ENCODE measurements at places on chromosomes 12 and 14.

- no peak for DNase-seq
Measured at GRCh38 chr12:79288911-79289310, 401.9 kb downstream of the PAWR start.

- DNase-seq: no peak
Measured at GRCh38 chr12:108799401-108800243, 57.8 kb downstream of the SSH1 start.

- no peak for DNase-seq
Measured at GRCh38 chr14:100994082-100994481, 90.6 kb upstream of the RTL1 start.

- DNase-seq: no peak
Measured at GRCh38 chr12:93713060-93713459, 35.9 kb downstream of the CRADD start.

- DNase-seq: no peak
Measured at GRCh38 chr12:47725893-47726292, 603 bp upstream of the ENDOU start.

- DNase-seq: no peak
Measured at GRCh38 chr14:96279564-96279963, 23.6 kb downstream of the BDKRB1 start.

GRCh38 chr12:33484161-33484560 is 44.5 kb upstream of the SYT10 start:
- no peak for DNase-seq

- DNase-seq: peak; percentile 43
Measured at GRCh38 chr14:49970474-49971147, 77.7 kb downstream of the ARF6 start.

GRCh38 chr12:48356041-48356768 is 5.5 kb upstream of the ZNF641 start:
- no peak for DNase-seq
